ENCODE measurements at places on chromosomes 7 and 10.
A peak's percentile ranks its signal among the peaks of the same experiment; 100 is the strongest.

DNA sequence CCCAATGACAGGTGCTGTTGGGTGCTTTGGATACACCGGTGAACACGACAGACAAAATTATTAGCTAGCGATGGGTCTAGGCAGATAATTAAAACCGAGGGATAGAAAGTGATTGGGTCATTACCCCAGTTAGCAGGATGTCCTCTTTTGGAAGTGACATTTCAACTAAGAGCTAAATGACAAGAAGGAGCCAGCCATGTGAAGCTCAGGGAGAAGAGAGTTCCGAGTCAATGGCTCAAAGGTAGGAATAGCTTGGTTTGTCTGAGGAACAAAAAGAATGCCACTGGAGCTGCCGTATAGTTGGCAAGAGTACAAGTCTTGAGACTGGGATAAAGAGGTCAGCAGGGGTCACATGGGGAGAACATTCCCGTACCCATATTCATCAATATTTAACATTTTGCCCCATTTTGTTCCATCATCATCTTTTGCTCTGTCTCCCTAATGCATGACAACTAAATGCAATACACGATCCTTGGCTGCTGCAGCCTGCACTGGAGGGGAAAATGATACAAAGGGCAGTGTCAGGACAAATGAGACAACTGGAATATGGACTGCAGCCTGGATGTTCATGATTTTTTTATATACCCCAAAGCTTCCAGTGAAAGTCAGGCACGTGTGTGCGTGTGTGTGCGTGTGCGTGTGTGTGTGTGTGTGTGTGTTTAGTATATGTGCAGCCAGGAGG lies 115.7 kb downstream of the ICA1 start:
- DNase-seq: no peak

DNA sequence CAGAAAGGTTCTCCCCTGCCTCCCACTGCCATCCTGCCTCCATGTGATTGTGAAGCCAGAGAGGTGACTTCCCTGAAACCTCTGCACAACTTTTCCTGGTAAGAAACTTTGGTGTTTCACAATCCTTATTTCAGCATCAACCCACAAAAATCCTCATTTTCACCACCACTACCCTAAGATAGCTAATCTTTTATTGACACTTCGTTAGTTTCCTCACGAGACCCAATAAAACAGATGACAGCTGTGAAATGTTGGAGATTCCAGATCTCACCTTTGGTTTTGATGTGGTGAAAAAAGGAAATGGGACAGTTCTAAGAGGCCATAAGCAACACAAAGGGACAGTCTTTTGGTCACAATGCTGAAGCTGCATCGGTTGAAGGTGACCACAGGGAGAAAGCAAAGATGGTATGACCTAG lies 59.9 kb upstream of the TM9SF3 start:
- peak; percentile 80 for DNase-seq

- no peak for DNase-seq
These were observed 112.5 kb upstream of the PRSS1 start for GRCh38 chr7:142636751-142637150.

GRCh38 chr7:86479144-86479543 lies 164.6 kb upstream of the GRM3 start:
- DNase-seq: no peak

- no peak for DNase-seq
These were observed 507.4 kb upstream of the COBL start for GRCh38 chr7:51824050-51824449.

DNA sequence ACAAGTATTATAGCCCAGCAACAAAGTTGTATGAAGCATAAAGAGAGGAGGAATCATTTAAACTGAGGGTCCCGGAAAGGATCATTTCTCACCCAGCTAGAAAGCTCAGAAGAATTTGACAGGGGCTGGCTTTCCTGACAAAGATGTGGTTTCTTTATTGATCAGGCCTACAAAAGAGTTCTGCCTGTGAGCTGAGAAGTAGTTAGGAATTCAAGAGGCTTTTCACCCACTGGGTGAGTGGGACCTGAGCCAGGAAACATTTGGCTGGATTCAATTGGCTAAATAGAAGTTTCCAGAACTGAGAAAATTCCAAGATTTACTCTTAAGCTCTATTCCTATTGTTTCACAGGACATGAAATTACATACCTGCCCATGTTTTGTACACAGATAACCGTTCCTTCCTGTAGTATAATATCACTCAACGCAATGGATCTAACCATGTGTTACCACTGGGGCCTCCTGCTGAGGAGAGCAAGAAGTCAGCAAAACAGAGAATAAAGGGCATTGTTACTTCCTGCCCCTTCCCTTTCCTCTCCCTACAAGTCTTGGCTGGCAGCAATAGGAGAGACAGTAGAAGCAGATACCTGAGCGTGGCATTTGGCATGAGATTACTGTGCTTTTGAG lies 53.9 kb upstream of the PAPSS2 start:
- no peak for DNase-seq

DNA sequence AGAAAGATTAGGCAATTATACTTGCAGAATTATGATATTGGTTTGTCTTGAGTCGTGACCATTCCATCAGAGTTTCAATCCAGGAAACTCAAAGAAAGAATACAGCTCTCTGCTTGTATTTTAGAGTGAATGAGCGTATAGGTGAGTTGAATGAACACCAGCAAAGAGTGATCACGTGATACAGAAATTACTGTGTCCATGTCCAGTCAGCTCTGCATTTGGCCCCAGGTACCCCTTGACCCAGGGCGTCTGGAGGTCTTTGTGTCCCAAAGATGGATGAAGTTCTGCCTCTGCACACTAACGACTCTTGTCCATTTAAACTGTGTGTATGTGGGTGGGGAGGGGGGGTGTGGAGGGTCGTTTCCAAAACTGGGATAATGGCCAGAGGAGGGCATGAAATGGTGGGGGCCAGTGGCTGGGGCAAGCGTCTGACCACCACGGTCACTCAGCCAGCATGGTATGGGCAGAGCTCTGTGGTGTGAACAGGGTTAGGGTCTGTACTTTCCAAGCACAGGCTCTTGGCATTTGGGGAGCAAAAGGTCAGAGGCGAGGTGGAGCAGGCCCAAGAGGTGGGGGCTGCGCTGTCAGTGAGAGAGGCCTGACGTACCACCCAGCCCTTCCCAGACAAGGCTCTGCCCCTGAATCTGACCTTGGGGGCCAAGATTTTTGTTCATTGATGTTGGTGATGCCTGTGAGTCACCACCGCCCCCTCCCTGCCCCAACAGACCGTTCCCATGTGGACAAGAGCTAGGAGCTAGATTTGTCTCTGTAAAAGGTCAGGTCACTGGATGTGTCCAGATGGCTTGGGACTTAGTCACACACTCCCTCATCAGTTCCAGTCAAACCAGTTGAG lies 1.4 kb downstream of the PTPRE start:
- DNase-seq: peak; percentile 96

- no peak for DNase-seq
These were observed 494.1 kb upstream of the SEMA3A start for GRCh38 chr7:84688671-84689070.

- DNase-seq: no peak
These were observed 67.1 kb upstream of the PIK3CG start for GRCh38 chr7:106797937-106798336.

- no peak for DNase-seq
These were observed 8.9 kb upstream of the EXOC6 start for GRCh38 chr10:92839191-92840085.

GRCh38 chr7:99406557-99406956 lies 1.8 kb downstream of the PDAP1 start:
- DNase-seq: no peak

DNA sequence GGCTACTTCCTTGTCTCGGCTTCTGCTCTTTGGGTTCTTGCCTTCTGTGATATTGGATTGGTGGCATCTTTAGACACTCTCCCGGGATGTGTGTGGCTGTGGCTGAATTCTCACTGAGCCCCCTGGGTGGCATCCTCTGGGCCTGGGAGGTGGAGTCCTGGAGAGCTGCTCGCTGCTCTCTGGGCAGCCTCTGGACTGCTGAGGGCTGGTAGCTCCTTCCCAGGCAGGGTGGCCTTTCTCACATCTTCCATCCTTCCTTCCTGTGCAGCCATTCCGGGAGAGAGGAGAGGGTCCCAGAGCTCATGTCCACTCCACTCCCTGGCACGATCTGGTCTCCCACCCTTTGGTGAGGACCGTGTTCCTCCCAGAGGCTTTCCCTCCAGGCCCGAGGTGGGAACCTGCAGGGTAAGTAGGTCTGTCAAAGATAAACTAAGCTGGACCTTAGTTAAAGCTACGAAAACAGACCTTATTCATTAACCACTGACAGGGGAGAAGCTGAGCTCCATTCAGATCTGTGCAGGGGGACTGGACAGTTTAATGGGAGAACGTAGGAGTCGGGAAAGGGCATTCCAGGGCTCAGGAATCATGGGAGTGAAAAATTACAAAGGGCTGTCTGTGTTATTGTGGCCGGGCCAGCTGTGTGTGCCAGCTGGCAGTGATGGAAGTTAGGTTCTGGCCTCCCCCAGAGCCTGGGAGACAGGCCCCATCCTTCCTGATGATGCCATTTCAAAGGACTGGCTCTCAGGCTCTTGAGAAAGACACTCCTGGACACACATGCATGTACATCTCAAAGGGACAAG lies 8.7 kb downstream of the ATP6V0E2 start:
- no peak for DNase-seq

DNA sequence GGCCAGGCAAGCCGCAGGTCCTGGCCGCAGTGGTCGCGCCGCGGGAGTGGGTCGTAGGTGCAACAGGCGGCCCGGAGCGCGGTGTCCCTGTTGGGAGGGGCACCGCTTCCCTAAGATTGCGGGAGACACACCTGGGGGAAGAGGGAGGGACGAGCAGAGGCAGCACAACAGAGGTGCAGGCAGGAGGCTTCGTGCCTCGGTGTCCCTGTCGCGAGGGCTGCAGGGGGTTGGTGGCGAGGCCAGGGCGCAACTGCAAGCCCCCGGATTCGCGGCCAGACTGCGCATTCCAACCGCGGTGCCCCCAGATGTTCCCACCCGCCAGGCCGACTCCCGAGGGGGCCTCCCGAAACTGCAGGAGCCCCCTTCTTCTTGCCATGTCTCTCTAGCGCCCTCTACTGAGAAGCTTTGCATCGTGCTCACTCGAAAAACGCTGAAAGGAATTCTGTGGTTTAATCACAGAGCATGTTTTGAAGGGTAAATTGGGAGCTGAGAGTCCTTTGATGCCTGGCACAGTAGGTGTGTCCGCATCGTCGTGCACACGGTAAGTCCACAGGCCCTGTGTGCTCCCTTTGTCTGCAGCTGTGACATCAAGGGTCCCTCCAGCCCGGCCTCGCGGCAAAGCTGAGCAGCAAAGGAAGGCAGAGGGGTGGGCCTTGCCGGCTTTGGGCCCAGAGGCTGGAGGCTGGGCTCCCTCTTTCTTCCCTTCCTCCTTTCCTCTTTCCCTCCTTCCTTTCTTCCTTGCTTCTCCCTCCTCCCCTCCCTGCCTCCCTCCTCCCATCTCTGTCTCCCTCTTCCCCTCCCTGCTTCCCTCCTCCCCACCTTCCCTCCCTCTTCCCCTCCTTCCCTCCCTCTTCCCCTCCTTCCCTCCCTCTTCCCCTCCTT lies 6.2 kb upstream of the MBL2 start:
- DNase-seq: no peak

GRCh38 chr10:6201516-6201975 lies 1.2 kb upstream of the PFKFB3 start:
- DNase-seq: peak; percentile 59

Data from PC-9 (cell line).